ENCODE measurements at places on chromosomes 2 and 18.

DNA sequence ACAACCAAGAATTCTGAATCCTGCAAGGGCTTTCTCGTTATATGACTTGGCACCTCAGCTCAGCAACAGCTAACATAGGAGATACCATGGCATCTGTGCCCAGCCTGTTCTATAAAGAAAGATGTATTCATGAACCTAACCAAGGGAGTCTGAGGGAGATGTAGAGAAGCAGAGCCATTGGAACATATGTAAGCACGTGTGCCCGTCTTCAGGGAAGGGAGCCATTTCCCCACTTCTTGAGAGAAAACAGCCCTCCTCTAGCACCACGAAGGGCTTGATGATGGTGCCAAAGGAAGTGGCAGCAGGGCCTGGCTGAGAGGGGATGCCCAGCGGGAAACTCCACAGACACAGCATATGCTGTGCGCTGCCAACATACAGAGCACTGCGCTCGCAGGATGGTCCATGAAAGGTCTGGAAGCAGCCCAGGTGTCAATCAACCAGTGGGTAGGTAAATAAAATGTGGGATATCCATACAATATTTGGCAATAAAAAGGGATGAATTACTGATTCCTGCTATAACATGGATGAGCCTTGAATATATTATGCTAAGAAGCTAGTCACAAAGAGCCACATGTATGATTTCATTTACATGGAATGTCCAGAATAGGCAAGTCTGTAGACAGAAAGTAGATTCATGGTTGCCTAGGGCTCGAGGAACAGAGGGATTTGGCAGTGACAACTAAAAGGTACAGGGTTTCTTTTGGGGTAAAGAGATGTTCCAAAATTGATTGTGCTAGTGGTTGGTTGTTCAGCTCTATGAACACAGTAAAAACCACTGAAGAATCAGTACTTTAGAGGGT is 16.1 kb downstream of the TMEM247 start:
- DNase-seq: no peak

DNA sequence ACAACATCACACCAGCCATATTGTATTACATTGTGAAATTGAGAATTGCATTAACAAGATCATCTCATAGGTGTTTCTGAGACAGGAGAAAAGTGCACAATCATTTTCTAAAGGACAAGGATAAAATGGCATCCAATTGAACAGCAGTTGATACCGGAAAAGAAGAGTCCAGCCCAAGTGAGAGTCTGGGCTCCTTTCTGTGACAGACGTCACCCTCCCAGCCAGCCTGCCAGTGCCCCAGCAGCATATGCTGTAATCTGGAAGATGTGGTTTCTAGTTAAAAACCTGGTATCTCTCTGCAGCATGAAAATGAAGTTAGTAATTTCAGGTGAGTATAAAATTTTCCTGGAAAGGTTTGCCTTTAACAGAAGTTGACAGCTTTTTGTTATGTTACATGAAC is 1531.7 kb upstream of the PIK3C3 start:
- no peak for DNase-seq

- no peak for DNase-seq
Measured at GRCh38 chr18:58697146-58697545, 25.9 kb downstream of the MALT1 start.

DNA sequence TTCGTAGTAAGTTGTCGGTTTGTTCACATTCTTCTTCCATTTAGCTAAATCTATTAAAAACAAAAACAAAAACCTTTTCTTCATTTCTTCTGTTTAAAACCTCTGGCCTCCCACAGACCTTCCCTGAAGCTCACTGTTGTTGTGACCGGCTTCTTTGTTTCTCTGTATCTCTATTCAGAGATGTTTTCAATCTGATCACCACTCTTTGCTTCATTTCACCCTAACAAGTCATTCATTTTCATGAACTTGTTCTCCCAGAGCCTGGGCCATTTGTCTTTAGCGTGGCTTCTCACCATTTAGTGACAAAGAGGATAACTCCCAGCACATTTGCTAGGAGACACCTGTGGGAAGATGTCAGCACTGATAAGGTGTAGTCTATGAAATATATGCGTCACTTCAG is 794.2 kb downstream of the ERBB4 start:
- no peak for DNase-seq

GRCh38 chr2:195647302-195647701 is 9.7 kb upstream of the SLC39A10 start:
- no peak for DNase-seq

- peak; percentile 67 for DNase-seq
Measured at GRCh38 chr2:9971105-9971818, 19.8 kb downstream of the GRHL1 start.

DNA sequence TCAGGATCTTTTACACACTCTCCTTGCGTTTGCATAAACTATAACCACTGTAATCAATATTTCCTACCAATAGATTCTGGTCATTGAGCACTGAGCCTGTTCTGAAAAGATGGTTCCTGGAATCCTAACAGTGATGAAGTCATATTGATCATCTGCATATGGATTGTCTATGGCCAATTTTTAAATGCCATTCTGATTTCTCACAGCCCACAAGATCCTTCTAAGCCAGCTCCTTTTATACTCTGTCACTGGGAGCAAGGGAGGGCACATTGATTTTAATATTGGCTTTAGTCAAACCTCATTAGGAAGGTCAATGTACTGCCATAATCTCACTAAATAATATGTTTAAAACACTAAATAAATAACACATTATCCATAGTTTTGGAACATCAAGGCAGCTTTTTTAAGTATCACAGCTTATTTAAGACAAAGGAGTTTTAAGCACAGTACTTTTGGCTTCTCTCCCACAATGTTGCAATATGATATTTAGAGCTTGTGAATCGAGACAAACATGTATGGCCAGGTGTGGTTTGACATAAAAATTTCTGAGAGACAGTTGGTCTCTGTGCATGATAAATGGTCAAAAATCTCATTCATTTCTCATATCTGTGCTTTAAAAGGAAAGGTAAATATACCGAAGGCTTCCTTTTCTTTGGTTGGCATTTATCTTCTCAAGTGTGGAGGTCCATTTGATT is 267.3 kb downstream of the MTX2 start:
- peak; percentile 57 for DNase-seq

DNA sequence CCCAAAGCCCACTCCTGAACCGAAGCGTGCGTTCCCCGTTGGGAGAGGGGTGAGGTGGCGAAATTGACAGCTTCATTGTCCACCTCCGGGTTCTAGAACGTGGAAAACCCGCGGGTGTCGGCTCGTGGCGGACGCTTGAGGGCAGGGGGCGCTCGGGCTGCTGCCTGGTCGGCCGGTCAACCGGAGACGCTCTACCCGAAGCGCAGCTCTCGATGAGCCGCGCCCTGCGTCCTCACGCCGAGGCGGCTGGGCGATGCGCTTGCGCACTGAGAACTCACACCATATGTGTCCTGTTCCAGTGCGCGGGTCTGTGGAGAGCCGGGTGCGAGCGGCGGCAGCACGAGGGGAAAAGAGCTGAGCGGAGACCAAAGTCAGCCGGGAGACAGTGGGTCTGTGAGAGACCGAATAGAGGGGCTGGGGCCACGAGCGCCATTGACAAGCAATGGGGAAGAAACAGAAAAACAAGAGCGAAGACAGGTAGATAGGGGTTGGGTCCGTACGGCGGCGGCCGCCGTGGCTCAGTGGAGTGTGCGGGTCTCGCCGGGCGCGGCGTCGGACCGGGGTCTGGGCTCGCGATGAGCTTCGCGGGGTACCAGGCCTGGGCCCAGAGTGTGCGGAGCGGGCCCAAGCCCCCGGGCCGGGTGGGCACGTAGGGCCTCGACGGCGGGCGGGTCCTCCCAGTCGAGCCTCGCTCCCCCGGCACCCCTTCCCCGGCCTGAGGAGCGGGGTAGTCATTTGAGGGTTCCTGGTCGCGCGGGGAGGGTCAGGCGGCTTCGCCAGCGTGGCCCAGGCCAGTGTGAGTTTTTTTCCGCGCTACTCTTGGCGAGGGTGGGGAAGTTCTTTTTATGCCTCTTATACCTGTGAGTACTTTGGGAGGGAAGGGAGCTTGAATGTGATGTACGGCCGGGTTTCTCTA is at the start of gene EIF5B:
Gene EIF5B, plus strand, starts transcription at position 277 of the 916 bp plus-strand sequence. Its CDS starts 166 bp downstream, at position 443.
- DNase-seq: peak; percentile 95

DNA sequence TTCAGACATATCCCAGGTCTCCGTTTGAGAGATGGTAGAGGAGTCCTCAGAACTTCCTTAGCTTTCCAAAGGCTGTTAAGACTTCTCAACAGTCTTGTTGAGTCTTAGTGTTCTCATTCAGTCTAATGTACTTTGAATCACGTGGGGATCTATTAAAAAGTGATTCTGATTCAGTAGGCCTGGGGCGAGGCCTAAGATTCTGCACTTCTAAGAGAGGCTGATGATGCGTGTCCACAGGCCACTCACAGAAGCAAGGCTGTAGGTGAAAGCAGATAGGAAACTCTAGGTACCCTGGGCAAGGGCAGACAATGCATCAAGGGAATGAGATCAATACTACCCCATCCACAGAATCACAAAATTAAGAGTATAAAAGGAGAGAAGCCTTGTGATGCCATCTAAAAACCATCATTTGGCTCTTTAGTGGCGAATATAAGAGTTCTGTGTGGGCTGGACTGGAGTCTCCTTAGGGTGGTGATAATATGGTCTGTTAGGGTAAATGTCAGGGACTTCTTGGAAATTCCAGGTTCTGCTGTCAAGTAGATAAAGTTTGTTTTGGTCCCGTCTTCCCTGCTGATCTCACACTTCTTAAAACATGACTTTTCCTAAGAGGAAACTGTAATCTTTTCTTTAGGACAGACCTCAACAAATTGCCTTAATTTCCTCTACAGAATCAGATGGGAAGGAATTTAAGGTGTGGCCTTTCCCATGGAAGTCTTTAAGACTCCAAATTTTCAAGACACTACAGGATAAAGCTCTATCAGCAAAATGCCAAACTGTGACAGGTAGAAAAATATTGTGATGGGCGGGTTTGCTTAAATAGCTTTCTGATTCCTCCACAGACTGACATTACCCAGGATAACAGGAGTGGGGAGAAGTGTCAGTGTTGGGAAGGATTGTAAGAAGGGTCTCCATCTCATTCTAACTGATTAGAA is 45.7 kb upstream of the NEMP2 start:
- DNase-seq: no peak

DNA sequence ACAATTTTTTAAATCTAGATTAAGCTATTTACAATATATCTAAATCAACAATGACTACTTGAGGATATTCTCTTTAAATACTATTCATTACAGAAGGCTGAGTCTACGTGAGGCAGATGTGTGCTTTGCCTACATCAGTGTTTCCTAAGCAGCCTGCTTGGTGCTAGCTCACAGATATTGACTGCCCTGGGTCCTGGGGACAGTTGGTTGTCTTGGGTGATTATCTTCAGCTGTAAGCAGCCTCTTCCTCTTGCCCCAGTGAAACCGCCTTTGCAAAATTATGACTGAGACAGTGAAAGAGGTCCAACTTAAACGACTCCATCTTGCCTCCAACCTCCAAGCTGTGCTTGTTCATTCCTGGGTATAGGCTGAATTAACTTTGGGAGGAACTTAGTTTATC is 39.6 kb upstream of the CCDC88A start:
- no peak for DNase-seq

- DNase-seq: no peak
Measured at GRCh38 chr2:228654707-228655106, 473.2 kb upstream of the SPHKAP start.

- DNase-seq: peak; percentile 39
Measured at GRCh38 chr18:76491776-76492668, 3.0 kb downstream of the ZNF516 start.

DNA sequence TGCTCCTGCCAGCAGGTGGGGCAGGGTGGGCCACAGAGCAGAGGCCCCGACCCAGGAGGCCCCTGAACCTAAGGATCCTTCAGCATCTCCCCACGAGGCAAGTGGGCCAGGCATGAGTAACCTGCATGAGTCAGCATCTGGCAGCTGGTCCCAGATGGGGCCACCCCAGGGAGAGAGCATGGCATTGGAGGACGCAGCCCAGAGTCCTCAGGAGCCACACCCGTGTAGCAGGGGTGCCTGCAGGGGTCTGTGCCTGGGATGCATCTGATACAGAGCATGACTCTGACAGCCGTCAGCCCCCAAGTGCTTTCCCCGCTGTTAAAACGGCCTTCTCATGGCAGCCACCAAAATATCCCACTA is 185.6 kb upstream of the SALL3 start:
- DNase-seq: no peak

DNA sequence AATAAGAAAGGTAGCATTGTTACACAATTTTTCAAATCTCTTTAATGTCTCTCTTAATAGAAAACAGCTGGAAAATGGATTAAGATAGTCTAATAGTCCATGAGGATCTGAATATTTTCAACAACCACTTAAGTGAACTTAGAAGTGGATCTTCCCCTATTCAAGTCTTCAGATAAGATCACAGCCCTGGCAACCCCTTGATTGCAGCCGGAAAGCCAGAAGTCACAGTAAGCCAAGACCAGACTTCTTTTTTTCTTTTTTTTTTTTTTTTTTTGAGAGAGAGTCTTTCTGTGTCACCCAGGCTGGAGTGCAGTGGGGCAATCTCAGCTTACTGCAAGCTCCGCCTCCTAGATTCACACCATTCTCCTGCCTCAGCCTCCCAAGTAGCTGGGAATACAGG is 18.6 kb upstream of the ZC3H15 start:
- DNase-seq: no peak

GRCh38 chr2:74763962-74764428 is 69.9 kb upstream of the HK2 start:
- DNase-seq: no peak

- DNase-seq: no peak
Measured at GRCh38 chr18:55783921-55784320, 195.9 kb upstream of the TCF4 start.

DNA sequence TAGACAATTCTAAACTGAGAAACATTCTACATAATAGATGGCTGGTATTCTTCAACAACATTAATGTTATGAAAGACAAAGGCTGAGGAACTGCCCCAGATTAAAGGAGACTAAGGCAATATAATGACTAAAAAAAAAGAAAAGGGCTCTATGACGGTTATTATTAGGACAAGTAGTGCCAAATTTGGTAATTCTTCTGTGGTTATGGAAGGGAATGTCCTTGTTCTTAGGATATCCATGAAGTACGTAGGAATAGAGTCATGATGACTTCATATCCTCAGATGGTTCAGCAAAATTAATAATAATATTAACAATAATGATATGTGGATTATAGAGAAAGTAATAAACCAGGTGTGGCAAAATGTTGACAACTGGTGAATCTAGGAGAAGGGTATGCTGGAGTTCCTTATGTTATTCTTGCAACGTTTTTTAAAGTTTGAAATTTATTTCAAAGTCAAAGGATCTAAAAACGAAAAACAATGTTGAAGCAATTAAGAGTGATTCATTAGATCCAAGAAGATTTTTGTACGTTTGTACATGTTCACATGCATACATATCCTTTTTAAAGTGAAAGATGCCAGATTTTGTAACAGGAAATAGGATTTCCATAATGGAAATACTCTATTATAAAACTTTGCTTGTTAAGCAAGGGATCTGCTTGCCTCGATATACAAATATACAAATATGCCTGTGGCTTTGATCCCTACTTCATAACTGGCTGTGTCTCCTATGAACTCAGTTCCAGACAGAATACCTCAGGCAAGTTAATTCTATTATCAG is 27.7 kb upstream of the STRN start:
- DNase-seq: peak; percentile 85

GRCh38 chr18:70313640-70314039 is 24.8 kb downstream of the SOCS6 start:
- no peak for DNase-seq

- no peak for DNase-seq
Measured at GRCh38 chr2:219675221-219675620, 47.8 kb downstream of the SLC4A3 start.

GRCh38 chr18:9691235-9691634 is 16.9 kb upstream of the RAB31 start:
- DNase-seq: no peak

- DNase-seq: no peak
Measured at GRCh38 chr2:59077981-59078531, 836.9 kb upstream of the FANCL start.

- DNase-seq: no peak
Measured at GRCh38 chr2:11722292-11723060, 24.0 kb upstream of the LPIN1 start.
